ENCODE measurements at places on chromosomes 11 and 22.

- DNase-seq: no peak
Observed at GRCh38 chr11:120717623-120718022, 206.1 kb downstream of the GRIK4 start.

- no peak for DNase-seq
Observed at GRCh38 chr22:28903729-28904128, 20.4 kb downstream of the ZNRF3 start.

GRCh38 chr22:42648368-42649245 lies 585 bp downstream of the CYB5R3 start:
- DNase-seq: no peak

DNA sequence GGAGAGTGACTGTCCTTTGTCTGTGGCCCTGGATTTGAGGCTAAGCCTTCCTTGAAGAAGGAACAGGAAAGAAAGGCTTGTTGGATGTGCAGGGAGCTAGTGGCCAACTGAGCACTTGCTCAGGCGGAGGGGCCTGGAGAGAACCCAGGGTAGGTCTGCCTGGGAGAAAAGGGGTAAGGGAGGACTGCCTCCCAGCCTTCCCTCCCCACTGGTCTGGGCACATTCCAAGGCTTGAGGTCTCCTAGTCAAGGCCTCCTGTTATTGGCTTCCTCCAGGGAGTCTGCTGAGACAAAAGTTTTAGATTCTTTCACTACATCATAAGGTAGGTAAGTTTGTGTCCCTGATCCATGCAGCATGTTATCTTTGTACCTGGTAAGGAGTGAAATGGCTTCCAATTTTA lies 15.2 kb downstream of the KCNQ1OT1 start:
- no peak for DNase-seq

GRCh38 chr11:96333191-96333719 lies 9.7 kb downstream of the MAML2 start:
- DNase-seq: no peak

GRCh38 chr11:1567052-1567720 lies 4.9 kb downstream of the DUSP8 start:
- DNase-seq: no peak

GRCh38 chr11:46969379-46969778 lies 32.8 kb downstream of the CSTPP1 start:
- DNase-seq: no peak

- DNase-seq: no peak
Observed at GRCh38 chr22:46650078-46650810, 30.1 kb downstream of the GRAMD4 start.

Data from T47D (cell line).